Anterior cingulate cortex (tissue), 58 donors: ENCODE measurements at places on chromosomes 7 and 10.

DNA sequence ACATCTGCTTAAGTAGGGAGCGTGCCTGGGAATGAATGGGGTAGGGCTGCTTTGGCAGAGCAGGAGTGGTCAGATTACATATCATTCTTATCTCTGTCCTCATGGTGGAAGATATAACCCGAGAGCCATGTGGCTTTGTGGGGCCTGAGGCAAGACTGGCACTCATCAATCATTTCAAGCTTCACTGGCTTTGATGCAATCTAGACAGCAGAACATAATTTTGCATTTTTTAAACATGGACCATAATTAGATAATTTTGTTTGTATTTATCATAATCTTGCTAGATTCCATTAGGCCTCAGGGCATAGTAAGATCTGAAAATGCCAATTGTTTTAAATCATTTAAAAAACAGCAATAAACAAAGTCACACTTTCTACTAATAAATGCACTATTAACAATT lies 480.3 kb downstream of the NXPH1 start:
- DNase-seq, result no peak

DNA sequence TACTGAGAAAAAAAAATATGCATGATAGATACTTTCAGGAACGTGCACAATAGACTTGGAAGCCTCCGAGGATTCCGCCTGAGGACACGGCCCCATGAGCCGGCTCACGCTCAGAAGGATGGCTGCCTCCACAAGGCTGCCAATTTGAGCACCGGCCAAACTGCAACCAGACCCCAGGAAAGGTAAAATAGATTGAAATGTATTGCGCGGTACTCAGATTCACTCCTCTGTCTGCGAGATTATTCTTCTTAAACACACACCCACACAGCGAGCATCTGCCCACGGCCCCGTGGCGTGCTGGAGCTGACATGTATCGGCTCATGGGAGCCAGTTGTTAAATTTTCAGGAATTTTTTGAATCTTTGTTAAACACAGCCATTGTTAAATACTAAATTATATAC lies 653.2 kb upstream of the MKI67 start:
- DNase-seq, result no peak

GRCh38 chr10:78781251-78781913 lies 287.4 kb upstream of the ZMIZ1 start:
- DNase-seq, result no peak

GRCh38 chr10:18000601-18001000 lies 48.9 kb downstream of the SLC39A12 start:
- DNase-seq, result no peak

- no peak for DNase-seq
Measured at GRCh38 chr10:77180794-77181193, 456.8 kb downstream of the KCNMA1 start.

DNA sequence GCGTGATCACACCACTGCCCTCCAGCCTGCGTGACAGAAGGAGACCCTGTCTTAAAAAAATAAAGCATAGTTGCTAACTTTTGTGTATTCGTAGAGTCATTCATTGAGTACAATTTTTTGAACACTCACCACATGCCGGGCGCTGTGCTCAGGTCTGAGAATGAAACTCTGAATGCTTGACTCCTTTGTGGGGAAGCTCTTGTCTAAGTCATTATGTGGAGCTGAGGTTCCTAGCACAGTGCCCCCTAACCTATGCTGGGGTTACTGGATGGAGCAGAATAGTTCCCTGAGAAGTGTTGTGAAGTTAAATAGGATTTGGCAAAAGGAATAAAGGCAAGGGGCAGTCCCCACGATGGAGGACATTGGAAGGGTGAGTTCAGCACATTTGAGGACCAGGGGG lies 123.3 kb downstream of the CELF2 start:
- no peak for DNase-seq

GRCh38 chr7:110921595-110922151 lies 169.3 kb upstream of the LRRN3 start:
- DNase-seq, result no peak

DNA sequence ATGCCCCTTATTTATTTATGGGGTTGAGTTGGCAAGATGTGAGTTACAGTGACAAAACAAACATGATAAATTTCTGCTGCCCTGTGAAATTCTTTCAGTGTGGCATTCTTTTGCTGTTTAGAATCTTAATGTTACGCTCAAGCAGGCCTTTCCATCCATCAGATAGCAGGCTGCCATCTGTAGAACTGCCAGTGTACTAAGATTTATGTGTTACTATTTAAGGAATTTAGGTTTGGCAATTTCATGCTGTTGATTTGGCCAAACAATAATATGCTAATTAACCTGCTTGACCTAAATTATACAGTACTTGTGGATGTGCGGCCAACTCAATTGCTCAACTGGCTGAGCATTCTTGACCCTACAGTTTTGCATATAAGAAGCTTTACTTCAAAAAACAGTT lies 477.7 kb upstream of the TPK1 start:
- DNase-seq, result no peak
